Omental fat pad (tissue), 4 donors: ENCODE measurements at places on chromosomes 5 and 9. TPM values are rescaled to one million over a fixed set of nuclear protein-coding genes. Genes with fewer than 3 reads are reported as not detected.

- DNase-seq = no peak
Measured at GRCh38 chr9:21565155-21565554, 83.0 kb upstream of the IFNE start.

- DNase-seq = no peak
Measured at GRCh38 chr5:172110921-172111851, 76.8 kb downstream of the STK10 start.

HTR1A gene
- total RNA-seq = not detected

ARAP3 gene
- 2.6 TPM for total RNA-seq

GFPT2 gene
- total RNA-seq = 42.3 TPM
